ENCODE measurements at places on chromosomes 16 and 17.

- no peak for DNase-seq
Measured at GRCh38 chr16:13892301-13892700, 27.7 kb upstream of the ERCC4 start.

- no peak for DNase-seq
Measured at GRCh38 chr17:19237389-19238166, 412 bp downstream of the EPN2 start.

DNA sequence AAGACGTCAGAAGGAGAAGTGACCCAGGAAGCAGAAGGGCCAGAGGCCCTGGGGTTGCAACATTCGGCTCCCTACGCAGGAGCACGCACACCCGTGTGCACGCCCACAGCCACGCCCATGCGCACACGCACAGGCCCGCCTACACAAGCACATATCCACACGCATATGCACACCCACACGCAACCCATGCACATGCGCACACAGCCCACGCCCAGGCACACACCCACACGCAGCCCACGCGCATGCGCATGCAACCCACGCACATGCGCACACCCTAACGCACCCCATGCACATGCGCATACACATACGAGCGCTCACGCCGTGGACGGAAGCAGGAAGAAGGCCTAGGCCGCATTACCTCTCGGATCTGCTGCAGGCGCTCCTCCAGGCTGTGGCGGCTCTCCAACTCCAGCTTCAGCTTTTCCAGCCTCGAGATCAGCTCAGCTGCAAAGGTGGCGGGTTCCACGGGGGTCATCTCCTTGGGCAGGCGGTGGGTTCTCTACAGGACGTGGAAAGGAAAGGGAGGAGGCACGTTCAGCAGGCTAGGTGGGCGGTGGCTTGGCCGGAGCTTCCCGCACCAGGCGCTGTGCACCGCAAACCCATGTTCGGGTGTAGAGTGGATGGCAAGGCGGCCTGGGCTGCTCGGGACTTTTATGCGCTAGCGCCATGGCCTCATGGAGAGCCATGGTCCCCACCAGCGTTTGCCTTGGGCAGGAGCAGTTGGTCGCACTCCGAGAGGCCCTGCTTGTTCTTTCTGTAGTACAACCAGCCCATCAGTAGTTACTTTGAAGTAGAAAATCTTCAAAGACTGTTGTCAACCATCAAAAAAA, 23.4 kb downstream of the AXIN2 start:
- DNase-seq = no peak

DNA sequence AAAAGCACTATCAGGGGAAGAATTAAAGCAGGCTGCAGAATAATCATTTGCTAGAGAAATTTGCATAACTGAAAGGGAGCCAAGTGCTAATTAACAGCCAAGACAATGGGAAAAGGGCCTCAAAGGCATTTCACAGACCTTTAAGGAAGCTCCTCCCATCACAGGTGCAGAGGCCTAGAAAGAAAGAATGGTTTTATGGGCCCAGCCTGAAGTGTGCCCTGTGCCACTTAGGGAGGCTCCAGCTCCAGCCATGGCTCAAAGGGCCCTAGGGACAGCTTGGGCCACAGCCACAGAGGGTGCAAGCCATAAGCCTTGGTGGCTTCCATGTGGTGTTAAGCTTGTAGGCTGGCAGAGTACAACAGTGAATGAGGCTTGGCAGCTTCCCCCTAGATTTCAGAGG, 50.1 kb downstream of the RNF112 start:
- no peak for DNase-seq

DNA sequence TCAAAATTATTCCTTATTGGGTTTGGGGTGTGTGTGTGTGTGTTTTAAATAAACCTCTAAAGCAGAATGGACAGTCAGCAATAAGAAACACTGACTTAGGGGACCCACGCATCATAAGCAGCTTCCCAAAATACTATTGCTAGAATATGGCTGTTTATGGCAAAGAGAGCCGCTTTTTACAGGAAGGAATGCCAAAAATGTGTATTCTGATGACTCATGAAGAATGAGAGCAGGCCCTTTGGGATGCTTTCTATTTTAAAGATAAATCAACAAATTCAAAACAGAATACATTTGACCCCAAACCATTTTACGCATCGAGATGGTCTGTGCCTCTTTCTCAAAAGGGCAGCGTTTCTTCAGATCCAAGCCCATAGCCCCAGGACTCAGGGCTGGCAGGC, 37.5 kb downstream of the ARHGAP17 start:
- DNase-seq = no peak

DNA sequence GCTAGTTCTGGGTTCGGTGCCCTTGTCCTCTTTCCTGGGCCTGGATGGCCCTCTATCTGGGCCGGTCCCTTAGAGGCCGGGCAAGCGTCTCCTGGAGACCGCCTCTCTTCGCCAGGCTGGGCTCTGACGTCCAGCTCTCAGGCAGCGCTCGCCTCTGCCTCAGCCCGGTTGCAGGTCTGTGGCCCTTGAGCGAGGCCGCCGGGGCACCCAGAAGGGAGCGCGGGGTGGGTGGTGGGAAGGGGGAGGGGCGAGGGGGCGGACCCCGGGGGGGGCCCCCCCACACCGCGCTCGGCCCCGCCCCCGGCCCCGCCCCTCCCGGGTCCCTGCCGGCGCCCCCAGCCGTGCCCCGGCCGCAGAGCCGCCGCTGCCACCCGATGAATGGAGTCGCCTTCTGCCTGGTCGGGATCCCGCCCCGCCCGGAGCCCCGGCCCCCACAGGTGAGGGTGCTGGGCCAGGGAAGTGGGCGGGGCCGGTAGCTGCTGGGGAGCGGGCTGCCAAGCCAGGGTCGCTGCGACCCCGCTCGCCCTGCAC, at the start of gene ARHGAP23:
Gene ARHGAP23 (plus strand): TSS at position 353 of the 531 bp plus-strand sequence. CDS start 22 bp downstream, at position 375.
- no peak for DNase-seq
